Activated T-helper 1 cell treated with anti-CD3 and anti-CD28 coated beads, Interleukin-12 subunit alpha, Interleukin-12 subunit beta, Interleukin-2, Interleukin-4 antibody, amounts not matched to agents 30 ng/mL and 10 ng/mL and 1 ng/mL, durations not matched to agents 14 hours and 24 hours and 36 hours (primary cell): ENCODE measurements at places on chromosomes 7 and 10.

DNA sequence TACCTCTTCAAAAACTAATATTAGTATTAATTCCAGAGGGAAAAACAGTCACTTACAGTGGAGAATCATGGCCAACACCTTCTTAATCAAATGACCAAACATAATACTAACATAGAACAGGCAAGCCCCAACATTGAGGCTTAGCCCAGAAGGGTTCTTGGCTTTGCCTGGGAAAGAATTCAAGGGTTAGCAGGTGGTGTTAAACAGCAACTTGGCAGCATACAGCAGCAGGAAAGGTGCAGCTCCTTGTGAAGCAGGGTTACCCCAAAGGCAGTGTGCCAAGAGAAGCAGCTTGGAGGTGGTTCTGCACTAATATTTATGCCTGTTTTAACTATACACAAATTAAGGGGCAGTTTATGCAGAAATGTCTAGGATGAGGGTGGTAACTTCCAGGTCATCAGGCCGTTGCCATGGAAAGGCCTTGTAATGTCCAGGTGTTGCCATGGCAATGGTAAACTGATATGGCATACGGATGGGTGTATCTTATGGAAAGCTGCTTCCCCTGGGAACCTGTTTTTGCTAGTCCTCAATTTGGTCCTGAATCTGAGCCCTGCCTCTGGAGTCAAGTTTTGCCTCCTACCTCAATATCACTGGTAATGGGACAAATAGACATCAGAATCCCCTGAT is 27.2 kb upstream of the BEND7 start:
- no peak for DNase-seq

DNA sequence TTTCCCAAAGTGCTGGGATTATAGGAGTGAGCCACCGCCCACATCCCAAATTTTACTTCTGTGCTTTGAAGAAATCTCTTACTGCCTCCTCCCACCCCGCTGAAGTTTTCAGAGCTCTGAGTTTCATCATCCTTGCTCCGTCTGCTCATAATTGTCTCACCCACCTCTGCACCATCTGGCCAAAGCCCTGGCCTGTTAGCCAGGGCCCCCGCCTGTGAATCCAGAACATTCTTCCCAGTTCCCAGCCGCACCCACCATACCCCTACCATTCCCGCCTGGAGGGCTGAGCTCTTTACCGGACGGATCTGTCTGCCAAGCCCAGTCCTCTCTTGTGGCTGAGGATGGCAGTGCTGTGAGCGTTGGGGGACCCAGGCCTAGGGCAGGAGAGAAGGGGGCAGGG is 14.5 kb downstream of the SSC4D start:
- DNase-seq, result no peak

- no peak for DNase-seq
These were observed 42.4 kb downstream of the STRA8 start for GRCh38 chr7:135275971-135276580.

DNA sequence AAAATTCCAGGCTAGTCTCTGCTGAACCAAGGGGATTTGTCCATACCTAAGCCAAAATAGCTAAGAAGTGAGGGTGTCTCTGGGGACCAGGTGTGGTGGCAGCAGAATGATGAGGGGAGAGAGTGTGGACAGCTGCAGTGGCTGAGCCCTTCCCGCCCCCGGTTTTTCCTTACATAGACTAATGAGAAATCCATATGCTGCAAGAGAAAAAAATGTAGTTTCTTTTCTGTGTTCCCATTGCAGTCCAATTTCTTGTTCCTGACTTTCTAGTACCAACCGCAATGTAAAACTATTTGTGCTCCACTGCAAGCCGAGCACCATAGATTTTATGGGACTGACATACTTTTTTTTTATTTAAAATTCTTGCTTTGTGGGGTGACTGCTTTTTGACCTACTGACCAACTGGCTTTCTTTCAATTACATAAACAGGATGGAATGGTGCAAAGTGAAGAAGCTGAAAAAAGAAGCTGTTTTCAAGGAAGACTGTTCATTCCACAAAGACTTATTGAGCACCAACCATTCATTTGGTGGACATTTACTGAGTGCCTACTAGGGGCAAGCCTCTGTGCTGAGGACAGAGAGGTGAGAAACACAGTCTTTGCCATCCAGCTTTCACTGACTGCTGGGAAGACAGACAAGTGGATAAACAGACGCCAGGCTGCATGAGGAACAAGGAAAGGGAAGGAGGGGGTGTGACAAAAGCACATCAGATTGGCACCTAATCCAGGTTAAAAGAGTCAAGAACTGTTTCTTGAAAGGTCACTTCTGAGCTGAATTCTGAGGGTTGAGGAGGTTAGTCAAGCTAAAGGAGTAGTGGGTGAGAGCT is 9.8 kb downstream of the CEP41 start:
- DNase-seq, result no peak

GRCh38 chr7:26001662-26002244 is 150.2 kb upstream of the NFE2L3 start:
- no peak for DNase-seq

GRCh38 chr10:1274701-1275544 is 218.7 kb downstream of the WDR37 start:
- DNase-seq, result no peak

DNA sequence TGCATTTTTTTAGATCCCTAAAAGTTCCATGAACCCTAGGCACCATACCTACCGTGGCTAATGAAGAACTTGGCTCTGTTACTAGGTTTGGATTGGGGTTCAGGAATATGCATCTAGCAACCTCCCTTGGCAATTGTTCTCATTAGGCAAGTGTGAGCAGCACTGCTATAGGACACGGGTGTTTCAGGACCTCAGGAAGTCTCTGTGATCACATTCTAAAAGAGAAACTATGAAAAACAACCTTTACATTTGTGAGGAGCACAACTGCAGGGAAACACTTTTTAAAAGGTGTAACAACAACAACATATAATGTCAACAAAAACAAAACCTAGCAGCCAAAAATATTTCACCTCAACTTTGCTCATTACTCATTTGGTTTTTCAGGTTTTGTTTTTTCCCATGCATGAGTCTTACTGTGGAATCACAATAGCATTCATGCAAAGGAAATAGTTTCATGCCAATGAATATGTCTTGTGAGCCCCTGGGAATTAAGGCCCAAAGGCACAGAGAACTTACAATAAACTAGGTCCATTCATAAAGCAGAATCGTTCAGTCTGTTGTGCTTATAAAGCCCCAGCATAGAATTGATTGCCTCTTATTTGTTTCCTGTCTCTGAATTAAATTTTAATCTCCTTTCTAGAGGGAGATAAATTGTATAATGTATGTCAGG is 255.7 kb upstream of the DGKB start:
- no peak for DNase-seq

DNA sequence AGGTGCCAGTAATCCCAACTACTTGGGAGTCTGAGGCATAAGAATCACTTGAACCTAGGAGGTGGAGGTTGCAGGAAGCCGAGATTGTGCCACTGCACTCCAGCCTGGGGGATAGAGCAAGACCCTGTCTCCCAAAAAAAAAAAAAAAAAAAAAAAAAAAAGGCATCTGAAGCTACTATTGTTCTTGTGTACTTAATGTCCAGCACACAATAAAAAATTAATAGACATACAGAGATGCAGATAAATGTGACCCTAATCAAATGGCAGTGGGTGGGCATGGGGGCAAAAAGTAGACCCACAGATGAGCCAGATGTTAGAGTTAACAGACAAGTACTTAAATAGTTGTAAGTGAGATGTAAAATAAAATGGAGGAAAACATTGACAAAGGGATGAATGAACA is 7.7 kb upstream of the KCNK18 start:
- no peak for DNase-seq

GRCh38 chr10:103445767-103446567 is 6.2 kb downstream of the CALHM2 start:
- DNase-seq, result no peak
